ENCODE measurements at places on chromosomes 6 and 20.

- DNase-seq, result no peak
Measured at GRCh38 chr20:9286501-9287461, 217.9 kb downstream of the PLCB4 start.

GRCh38 chr6:39263303-39264037, 34.2 kb upstream of the KCNK5 start:
- DNase-seq, result no peak

DNA sequence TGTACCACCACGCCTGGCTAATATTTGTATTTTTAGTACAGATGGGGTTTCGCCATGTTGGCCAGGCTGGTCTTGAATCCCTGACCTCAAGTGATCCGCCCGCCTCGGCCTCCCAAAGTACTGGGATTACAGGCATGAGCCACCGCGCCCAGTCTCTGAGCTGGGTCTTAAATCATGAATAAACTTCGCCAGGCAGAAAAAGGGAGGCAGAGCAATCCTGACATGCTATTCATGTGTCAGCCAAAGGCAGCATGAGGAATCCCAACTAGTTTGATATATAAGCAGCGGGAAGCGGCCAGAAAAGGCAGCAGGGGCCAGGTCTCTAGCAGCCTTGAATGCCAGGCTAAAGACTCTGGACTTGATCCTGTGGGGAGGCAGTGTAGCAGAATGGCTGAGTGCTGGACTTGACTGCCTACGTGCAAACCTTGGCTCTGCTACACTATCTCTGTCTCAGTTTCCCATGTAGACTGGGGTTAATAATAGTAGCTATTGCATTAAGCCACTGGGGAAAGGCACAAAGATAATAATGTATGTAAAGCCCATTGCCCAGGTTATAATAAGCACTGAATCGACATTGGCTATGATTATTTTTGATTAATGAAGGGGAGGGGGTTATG, 1.8 kb downstream of the PROCR start:
- no peak for DNase-seq

DNA sequence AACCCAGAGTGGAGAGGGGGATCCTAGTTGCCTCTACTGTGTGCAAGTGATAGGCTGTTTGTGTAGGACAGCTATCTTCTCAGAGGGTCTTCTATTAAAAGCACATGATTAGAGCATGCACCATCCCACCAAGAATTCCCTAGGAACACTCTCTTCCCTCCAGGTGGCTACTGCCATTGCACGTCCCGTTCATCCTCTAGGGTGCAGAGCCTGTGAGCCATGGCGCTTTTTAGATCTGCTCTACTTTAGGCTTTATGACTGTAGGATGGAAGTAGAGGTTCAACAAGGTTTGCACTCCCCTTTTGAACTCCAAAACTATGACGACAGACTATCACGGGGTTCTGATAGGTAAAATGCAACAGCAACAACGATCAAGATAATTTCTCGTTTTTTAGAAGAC, 90.5 kb upstream of the SAMD5 start:
- no peak for DNase-seq
